ENCODE measurements at places on chromosomes 11 and 22.

DNA sequence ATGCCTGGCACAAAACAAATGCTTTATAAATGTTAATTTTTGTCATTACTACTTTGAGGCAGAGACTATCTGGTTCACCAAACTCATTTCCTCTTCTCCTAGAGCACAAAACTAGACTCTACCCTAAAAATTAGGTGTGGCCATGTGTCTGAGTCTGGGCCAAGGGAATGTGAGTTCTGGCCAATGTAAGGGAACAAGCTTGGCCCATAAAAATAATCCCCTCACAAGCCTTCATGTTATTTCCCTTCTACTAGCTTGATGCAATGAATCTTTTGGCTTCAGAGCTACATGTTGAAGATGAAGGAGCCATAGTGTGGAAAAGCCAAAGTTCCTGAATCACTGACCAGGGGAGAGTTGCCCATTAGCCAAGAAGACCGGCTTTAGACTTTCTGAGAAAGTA is 406.5 kb upstream of the CCDC90B start:
- no peak for DNase-seq

DNA sequence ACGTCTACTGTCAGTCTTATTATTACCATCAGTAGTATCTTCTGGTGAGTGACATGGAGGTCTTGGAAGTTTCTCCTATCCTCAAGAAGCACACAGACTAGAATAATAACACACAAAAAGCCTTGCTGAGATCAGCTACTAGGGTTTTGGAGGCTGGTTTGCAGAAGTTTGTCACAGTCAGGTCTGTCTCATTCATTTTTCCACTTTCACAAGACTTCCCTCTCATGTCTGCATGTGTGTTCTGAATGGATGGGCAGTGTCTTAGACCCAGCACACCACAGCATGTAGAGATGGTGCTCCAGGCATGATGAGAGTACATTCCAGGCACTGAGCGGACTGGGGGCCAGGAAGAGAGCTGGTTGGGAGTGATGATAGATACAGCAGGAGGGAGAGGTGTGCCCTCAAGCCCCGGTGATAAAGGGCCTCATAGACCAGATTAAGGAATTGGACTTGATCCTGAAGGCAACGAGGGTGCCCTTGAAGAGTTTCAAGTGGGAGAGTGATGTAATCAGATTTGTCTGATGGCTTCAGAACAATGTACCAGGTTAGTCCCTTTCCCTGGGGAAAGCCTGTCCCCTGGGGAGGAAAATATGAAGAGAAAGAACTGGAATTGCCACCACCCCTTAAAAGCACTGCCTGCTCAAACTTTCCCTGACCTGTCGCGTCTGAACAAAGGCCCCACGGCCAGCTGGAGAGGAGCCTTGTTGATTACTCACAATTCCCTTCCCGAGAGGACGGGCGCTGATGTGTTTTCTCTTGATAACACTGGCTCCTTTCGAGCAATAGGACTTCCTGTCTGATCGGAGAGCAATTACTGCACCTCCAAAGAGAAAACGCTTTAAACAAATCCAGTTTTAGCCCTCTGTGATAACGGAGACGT is 45.1 kb upstream of the LMO2 start:
- DNase-seq: no peak

DNA sequence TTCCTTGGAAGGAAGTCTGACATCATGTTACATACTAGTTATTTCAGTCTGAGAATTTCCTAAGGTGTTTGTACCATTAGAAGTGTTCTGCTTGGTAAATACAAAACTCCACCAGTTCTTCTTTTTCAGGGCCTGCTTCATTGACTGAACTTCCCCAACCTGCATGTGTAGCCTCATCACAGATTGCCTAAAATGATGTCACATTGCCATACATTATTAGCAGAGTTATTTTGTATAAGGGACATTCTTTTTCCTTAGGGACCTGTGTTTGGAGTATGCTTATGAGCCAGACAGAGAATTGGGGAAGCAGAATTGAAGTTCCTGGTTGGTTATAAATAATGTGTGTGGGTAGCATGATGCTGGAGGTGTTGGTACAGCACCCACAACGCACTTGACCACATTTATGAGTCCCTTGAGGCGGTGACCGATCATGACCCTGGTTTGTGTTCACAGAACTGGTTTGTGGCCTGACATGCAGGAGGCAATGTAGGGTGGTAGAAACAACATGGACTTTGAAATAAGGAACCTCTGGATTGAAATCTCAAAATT is 16.4 kb upstream of the MMP7 start:
- DNase-seq: no peak

DNA sequence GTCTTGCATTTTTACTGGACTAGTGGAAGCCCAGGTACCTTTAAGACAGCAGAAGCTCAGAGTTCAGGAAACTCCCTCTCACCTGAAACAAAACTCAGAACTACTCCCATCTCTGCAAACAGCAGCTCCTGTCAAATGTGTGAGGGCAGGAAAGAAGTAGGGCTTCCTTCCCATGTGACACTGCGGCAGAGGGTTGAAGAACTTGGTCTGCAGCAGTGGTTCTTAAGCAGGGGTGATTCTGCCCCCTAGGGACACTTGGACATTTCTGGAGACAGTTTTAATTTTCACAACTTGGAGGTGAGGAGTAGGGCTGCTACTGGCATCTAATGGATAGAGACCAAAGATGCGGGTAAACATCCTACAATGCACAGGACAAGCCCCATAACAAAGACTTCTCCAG is 63.4 kb downstream of the RCN1 start:
- DNase-seq: no peak

DNA sequence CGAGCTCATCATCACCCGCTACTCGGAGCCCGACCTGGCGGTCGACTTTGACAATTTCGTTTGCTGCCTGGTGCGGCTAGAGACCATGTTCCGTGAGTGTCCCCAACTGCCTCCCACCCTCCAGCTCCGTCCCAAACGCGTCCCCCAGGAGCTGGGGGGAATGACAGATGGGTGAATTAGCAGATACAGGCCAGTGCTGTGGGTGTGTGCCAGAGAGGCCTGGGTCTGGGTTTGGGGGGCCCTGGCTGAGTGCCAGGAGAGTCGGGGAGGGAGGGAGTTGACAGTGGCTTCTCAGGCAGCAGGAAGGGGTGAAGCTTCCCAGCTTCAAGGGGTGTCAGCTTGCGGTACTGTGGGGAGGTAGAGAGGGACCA is 28.6 kb downstream of the CAPN1 start:
- no peak for DNase-seq

- DNase-seq: no peak
Measured at GRCh38 chr11:126917531-126918204, 82.9 kb downstream of the KIRREL3 start.

GRCh38 chr11:10386861-10387205 is 68.2 kb upstream of the AMPD3 start:
- DNase-seq: no peak

DNA sequence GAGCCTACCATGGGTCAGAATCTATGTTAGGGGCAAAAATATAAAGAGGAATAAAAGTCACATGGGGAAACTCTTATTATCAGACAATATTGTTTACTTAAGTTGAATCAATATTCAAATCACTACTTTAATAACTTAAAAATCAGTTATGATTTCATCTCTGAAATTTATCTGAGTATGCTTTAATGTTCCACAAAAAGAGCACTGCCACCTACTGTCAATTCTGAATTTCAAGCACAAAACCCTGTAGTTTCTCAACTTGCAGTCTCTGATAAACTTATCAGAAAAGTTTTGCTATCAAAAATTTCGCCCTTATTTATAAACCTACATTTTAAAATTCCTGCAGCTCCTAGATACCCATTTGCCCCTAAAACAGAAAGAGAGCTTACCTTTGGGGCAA is 47.3 kb downstream of the RDX start:
- DNase-seq: no peak

- DNase-seq: no peak
Measured at GRCh38 chr22:49617264-49617663, 210.4 kb downstream of the BRD1 start.

- DNase-seq: no peak
Measured at GRCh38 chr11:59822989-59823566, 12.5 kb upstream of the MRPL16 start.

DNA sequence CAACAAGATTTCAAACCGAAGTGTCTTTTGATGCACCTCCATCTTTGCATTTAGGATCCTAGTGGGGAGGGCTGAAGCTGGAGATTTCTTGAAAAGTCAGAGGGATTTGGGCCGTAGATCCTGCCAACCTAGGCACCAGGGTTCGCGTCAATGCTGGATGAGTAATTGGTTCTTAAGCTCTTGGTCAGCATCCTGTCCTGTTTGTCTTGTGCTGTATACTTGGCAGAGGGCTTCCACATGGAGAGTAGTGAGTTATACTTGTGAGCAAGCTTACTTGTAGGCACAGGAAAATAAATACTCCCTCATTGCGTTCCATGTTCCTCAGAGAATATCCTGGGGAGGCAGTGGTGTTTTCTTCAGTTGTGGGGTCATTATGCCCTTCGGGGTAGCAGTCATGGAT is 12.6 kb downstream of the INSC start:
- DNase-seq: no peak

DNA sequence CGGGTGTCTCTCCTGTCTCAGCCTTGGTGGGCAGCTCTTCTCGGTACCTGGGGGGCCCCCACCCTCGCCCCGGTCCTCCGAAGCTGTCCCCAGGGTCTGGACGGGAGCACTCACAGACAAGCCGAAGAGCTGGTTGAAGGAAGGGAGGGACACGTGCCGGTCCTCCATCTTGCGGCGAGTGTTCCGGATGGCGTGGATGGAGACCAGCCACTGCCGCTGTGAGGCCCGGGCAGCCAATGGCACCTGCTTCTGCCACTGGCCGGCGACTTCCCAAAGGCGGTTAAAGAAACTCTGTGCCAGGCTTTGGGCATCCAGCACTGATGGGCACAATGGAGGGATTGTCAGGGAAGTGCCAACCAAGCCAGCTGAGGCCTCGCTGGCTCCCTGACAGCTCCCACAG is 18.7 kb downstream of the PPM1F start:
- DNase-seq: no peak

GRCh38 chr11:33262011-33262645 is 4.9 kb downstream of the HIPK3 start:
- DNase-seq: no peak

DNA sequence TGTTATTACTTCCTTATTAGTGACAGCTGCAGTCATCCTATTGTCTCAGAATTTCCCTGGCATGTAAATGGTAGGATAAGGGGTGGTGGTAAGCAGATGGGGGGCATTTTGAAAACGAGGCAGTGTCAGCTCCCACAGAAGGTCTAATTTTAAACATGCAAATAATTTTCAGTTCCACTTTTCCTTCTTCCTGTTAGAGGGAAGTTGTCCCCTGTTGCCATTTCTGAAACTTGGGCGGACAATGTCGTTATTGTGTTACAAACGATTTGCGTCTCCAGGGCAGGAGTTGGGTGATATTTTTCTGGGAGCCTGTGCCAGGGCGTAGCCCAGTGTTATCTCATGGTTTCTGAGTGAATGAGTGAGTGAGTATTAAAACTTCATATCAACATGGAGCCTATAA is 7.4 kb downstream of the PTPRJ start:
- DNase-seq: no peak
